Neural progenitor cell (in vitro differentiated cells): ENCODE measurements at places on chromosomes 11 and 22.
A peak's percentile ranks its signal among the peaks of the same experiment; 100 is the strongest.

- DNase-seq: no peak
Measured at GRCh38 chr11:35257281-35257680, 118.3 kb downstream of the CD44 start.

DNA sequence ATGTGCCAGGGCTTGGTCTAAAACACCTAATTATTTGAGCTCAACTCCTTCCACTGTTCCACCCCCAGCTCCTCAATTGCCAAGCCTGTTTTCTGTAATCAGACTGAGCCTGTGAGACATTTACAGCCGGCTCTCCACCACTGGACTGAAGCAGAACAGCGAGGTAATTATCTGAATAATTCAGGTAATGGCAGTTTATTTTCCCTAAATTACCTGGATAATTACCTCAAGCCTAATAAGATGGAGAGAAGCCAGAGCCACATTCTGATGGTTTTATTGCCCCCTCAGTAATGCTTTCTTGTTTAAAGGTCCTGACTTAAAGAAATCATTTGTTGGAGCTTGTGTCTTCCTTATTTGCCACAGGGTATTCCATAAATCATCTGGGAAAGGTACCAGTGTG lies 64.2 kb downstream of the FZD4 start:
- no peak for DNase-seq

DNA sequence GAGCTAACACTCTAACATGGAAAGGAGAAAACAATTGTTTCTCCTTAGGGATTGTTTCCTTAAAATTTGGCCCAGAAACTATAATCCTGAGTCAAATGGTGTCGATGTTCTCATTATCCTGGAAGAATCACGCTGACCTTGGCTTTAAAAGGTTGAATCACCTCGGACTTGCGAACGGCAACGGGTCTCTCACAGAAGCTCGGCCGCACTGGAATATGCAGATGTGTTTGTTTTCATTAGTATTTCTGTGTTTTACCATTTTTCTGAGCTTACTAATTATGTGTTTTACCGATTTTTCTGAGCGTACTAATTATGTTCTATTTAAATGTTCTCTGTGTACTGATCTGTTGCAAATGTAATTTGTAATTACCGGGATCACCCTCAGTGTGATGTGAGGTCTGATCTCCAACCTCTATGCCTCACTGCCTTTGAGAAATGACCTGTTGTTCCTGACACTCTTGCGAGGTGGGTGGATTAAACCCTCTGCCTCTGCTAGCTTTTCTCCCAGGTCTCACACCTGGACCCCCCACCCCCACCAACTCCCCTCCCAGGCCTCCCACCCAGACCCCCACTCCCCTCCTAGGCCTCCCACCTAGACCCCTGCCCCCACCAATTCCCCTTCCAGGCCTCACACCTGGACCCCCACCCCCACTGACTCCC lies 38.3 kb upstream of the BRSK2 start:
- DNase-seq: no peak

DNA sequence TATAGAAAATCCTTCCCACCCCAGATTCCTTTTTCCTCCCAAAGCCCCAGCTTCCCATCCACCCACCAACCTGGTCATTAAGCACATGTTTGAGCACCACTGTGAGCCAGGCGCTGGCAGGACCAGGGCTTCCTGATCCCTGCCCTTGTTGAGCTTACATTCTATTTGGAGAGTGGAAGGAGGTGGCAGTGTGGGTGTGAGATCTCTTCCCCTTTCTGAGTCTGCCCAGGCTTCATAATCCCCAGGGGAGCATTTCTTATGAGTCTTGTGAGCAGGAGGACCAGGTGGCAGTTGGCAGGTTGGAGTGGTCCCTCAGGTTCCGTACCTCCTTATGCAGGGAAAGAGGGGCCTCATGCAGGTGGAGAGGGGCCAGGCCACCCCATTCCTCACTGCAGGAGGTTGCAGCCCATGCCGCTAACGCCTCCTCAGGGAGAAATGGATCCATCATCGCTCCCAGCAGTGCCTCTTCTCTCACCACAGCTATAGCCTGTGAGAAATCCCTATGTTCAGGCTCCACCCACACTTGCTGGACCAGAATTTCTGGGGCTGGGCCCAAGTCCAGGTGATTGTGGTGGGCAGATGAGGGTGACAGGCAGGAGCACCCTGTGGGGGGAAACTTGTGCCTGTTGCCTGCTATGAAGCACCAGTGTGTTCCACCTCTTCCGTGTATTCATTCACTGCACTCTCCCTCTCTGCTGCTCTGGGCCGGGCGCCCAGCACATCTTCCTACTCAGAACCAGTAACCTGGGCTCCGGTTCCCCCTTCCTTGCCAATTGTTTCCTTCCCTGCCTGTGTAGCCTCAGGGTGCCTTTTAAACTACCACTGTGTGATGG lies 23.5 kb downstream of the UBE2L3 start:
- no peak for DNase-seq

DNA sequence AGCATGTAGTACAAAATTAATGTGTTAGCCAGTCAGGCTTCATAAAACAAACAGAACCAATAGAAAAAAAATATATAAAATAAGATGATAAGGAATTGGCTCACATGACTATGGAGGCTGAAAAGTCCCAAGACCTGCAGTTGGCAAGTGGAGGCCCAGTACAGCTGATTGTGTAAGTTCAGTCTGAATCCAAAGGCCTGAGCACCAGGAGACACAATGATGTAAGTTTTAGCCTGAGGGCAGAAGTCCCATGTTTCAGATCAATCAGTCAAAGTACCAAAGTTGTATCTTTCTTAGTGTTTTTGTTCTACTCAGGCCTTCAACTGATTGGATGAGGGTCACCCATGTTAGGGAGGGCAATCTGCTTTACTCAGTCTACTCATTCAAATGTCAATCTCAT lies 14.3 kb upstream of the OR10D3 start:
- DNase-seq: no peak

DNA sequence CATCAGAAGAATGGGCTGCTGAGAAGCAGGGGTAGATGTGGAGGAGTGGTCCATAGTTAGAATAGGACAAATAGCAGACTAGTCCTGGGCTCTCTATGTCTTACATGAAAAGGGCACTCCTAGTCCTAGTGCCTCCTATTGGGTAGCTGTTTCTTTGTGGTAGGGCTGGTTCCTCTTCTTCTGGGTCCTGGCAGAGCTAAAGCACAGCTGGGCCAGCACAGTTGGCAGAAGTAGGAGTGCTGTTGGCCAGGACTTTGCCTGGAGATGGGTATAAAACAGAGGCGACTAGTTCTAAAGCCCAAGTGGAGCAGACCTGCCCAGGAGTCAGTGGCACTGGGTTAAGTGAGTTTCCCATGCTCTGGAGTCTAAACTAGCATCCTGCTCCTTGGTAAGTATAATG lies 55.2 kb downstream of the PPFIBP2 start:
- DNase-seq: no peak

DNA sequence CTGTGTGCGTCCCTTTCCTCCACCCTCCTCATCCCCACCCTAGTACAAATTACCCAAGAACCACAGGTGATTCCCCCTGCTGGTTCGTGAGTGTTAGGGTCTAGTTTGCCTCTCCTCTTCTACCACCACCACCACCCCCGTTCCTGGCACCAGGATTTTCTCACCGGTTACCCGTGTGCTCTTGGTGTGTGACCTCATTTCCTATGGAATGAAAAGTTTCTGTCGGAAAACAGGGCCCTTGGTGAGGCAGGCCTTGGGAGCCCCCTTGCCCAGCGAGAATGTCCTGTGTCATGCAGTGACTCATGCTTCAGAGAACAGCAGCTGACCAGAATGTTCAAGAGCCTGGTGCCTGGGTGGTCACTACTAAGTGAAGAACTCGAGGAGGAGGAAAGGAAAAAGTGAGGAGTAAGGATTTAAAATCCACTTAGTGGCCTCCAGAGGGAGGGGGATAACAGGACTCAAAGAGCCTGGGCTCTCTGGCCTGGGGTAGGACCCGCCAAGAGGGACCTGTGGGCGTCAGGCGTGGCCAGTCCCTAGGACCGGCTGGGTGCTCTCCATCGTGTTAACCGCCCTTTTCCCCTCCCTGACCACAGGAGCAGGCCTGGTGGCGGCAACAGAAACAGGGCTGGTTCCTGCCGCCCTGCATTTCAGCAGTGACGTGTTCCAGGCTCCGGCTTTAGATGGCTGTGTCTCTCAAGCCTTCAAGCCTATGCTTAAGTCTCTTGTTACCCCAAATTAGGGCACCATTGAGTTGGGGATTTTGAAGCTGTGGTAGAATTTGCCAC lies 30.2 kb downstream of the C22orf31 start:
- peak; percentile 66 for DNase-seq

DNA sequence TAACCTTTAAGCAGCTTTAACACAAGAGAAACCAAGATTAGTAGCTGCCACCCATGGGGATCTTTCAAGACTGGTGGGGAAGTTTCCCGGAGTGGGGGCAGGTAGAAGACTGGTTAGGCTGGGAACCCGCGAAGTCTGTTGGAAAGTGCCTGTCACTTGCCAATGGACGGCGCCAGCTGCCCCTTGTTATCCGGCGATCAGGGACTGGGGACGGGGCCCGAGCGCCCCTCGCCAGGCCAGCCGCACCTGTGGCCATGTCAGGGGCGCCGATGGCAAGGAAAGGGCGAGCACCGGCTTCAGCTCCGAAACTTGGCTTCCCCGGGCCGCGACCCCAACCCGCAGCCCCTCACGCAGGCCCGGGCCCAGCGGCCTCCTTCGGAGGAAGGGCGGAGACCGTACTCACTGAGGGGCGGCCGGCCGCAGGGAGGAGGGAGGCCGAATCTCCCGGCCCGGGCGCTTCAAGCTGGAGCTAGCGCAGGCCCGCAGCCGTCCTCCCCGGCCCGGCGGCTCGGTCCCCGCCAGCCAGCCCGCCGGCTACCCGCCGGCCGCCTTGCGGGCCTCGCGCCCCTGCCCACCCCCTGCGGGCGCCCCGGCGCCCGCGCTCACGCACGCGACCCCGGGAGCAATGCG lies 539 bp downstream of the EIF4ENIF1 start:
- peak; percentile 72 for DNase-seq

- DNase-seq: no peak
Measured at GRCh38 chr11:12240677-12241076, 130.3 kb downstream of the MICAL2 start.

GRCh38 chr22:39365492-39365780 lies 15.6 kb downstream of the SYNGR1 start:
- no peak for DNase-seq

DNA sequence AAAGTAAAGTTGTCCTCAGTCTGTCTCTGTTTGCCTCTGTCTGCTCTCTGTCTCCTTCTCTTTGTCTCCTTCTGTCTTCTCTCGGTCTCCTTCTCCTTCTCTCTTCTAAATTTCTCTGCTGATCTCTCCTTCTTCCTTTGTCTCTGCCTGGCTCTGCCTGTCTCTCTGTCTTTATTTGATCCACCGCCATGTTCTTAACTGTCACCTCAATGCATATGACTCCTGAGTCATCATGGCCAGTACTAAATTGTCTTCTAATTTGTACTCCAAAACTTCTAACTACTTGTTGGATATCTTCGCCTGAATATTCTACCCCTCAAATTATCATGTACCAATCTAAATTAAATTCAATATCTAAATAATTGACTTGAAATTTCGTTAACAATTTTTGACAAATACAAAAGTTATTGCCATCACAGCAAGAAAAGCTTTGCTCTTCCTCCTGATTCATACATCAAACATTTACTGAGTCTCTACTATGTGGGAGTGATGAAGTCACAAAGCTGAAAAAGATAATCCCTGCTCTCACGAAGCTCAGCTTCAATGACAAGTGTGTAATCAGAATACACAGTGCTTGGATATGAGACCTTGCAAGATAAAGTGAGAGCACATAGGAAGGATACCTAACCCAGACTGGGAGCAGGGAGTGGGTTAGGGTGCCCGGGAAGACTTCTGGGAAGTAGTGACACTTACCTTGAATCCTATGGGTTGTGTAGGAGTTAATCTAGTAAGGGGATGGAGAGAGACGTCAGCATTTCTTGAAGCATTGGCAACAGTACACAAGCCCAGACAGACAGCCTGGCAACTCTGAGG lies 193.0 kb downstream of the MAML2 start:
- DNase-seq: no peak

DNA sequence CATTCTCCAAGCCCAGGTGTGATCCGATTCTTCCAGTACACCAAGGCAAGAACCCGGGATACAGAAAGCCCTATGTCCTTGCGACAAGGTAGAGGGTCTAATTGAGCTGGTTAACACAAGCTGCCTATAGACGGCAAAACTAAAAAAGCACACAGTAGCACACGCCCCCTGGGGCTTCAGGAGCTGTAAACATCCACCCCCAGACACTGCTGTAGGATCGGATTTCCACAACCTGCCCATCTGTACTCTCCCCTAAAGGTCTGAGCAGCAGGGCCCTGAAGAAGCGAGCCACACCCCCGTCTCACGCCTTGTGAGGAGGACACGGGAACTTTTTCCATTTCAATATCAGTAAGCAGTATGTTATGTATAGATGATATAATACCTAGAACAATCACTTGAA lies 624.7 kb downstream of the BUD13 start:
- peak; percentile 62 for DNase-seq

GRCh38 chr11:106061249-106061784 lies 15.8 kb downstream of the KBTBD3 start:
- DNase-seq: no peak

- DNase-seq: no peak
Measured at GRCh38 chr22:50309601-50309991, 2.1 kb upstream of the PLXNB2 start.

- DNase-seq: no peak
Measured at GRCh38 chr11:111923351-111923788, 4.7 kb downstream of the C11orf52 start.

GRCh38 chr11:126567419-126567818 lies 211.9 kb downstream of the ST3GAL4 start:
- DNase-seq: no peak

- no peak for DNase-seq
Measured at GRCh38 chr11:120863359-120863758, 160.5 kb upstream of the TBCEL start.

DNA sequence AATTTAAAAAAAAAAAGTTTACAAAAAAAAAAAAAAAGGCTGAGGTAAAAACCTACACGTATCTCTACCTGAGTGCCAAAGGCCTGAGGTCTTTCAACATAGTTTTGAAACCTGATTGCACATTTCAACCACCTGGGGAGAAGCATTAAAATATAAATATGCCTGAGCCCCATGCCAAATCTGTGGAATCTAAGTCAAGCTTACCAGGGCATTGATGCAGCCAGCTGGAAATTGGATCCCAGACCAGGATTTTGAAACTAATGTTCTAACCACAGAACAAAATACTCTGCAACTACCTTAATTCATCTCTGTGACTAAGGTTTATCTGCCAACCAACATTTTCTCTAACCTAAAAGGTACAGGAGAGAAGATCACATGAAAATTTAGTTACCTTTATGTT lies 38.8 kb upstream of the CHRNA10 start:
- DNase-seq: no peak

DNA sequence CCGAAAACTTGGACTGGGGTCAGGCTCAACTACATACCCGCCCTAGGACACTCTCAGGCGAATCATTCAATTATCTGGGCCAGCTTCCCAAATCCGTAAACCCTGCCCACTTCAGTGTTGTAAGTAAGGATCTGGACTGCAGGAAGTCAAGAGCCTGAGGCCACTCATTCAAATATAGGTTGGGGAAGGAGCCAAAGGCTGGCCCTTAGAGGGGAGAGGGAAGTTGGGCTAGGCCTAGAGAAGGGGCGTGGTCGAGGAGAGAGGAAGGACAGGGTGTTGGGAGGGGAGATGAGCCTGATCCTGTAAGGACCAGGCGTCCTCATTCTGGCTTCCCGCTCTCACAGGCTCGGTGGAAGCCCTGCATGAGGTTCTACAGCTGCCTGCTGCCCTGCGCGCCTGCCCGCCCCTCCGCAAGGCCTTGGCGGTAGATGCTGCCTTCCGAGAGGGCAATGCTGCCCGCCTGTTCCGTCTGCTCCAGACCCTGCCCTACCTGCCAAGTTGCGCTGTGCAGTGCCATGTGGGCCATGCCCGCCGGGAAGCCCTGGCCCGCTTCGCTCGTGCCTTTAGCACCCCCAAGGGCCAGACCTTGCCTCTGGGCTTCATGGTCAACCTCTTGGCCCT lies 3.0 kb downstream of the SAC3D1 start:
- no peak for DNase-seq

- DNase-seq: no peak
Measured at GRCh38 chr22:42324990-42325710, 54.7 kb upstream of the TCF20 start.
